ENCODE measurements at places on chromosomes 13 and 19.

DNA sequence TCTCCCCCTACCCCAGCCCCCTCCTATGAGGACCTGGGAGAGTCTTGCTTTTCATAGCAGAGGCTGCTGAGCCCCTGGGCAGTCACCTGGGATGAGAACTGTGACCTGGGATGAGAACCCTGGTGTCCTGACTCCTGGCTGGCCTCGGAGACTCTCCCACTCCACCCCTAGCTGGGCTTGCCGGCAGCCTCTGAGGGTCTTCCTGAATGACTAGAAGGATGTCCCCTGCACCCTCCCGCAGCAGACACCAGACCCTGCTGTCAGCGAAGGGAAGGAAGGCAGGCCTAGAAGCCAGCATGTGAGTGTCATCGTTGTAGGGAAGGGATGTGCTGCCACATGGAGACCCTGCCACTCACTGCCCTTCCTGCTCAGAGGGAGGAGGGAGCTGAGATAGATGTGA lies 203.4 kb upstream of the ZNF536 start:
- DNase-seq = no peak

DNA sequence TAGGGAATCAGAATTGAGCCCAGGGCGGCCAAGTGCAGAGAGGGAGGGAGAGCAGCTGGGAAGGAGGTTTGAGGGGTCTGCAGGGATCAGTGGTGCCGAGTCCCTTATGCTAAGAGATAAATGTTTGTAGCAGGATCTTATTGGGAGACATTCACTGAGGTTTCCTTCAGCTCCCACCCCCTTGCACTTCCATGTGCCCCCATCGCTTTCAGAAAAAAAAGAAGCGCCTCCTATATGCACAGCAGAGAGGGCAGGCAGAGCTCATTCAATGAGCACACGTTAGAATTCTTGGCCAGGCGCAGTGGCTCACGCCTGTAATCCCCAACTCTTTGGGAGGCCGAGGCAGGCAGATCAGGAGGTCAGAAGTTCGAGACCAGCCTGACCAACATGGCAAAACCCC lies 28.0 kb downstream of the CYP4F2 start:
- DNase-seq = no peak

DNA sequence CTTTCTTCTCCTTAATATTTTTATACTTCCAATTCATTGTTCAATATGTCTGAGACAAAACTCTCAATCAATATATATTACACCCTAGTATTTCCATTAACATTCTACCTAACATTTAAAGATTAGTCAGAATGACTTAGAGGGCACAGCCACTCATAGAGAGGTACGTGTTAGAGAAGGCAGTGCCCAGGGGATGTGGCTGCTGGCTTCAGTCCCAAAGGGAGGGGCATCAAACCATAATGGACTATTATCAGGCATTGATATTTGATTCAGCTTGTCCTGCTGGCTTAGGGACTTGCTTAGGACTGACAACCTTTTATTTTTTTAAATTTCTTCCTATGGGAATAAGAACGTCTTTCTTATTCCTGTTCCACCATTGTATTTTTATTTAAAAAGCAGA lies 1392.0 kb upstream of the ATXN8OS start:
- DNase-seq = no peak

GRCh38 chr19:16167055-16167454 lies 6.3 kb downstream of the CIB3 start:
- DNase-seq = no peak

DNA sequence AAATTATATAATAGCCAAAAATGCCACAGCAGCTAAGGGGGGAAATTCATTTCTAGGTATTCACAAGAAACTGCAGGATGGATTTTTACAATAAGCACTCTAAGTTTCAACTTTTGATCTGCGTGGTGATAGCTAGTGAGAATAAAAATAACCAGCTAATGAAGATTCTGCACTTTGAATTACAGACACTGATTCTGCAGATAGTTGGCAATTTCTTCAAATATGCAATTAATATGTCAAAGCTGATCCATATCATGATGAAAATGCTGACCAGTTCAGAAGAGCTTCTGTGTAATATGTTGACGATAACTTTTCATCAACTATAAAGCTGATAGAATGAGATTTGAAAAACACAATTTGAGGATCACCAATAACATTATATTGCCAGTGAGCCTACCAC lies 1272.9 kb downstream of the EFNB2 start:
- no peak for DNase-seq

DNA sequence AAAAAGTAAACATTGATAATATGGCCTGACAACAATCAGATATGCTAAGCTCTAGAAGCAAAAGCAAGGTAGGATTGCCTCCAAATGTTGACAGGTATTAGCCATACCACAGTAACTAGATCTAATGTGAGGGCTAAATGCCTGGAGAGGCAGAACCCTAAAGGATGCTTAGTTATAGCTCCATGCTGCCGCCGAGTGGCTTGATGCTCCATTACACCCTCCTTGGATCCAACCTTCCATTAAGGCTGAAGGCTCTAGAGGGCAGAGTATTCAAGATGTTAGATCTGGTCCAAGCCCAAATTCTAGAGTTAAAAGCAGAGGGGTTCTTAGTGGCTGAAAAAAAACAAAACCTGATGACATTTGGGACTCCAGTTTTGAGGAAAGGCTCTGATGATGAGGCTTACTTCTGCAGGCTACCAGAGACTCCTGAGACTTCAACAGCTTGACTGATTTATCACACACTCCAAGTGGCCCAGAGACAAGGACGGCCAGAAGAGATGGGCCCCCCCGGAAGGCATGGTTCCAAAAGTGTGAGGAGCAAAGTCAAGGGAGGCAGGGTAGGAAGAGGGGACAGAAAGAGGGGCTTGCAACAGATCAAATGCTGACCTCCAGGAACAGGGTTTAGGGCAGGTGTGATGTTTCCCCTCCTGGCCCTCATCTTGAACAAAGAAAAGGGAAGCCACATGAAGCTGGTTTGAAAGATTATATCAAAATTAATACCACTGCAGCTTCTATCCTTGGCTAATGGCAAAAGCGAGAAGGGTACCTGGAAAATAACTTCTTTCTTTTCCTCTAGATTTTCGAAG lies 21.9 kb upstream of the CPB2 start:
- DNase-seq = peak; percentile 90

GRCh38 chr13:110218581-110219201 lies 88.3 kb downstream of the COL4A1 start:
- no peak for DNase-seq

DNA sequence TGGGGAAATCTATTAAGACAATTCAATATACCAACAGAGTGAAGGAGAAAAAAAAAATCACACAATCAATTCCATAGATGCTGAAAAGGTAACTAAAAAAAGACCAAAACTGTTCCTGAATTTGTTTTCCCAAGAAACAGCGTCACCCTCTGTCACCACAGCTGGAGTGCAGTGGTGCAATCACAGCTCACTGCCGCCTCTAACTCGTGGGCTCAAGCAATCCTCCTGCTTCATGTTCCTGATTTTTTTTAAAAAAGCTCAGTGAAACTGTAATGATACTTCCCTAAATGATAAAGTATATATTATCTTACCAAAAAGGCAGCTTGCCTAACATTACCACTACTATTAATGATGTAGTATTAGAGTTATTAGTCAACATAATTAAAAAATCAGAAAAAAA lies 19.6 kb upstream of the ZFP14 start:
- no peak for DNase-seq

GRCh38 chr19:49229416-49229815 lies 71.8 kb downstream of the TRPM4 start:
- DNase-seq = no peak

DNA sequence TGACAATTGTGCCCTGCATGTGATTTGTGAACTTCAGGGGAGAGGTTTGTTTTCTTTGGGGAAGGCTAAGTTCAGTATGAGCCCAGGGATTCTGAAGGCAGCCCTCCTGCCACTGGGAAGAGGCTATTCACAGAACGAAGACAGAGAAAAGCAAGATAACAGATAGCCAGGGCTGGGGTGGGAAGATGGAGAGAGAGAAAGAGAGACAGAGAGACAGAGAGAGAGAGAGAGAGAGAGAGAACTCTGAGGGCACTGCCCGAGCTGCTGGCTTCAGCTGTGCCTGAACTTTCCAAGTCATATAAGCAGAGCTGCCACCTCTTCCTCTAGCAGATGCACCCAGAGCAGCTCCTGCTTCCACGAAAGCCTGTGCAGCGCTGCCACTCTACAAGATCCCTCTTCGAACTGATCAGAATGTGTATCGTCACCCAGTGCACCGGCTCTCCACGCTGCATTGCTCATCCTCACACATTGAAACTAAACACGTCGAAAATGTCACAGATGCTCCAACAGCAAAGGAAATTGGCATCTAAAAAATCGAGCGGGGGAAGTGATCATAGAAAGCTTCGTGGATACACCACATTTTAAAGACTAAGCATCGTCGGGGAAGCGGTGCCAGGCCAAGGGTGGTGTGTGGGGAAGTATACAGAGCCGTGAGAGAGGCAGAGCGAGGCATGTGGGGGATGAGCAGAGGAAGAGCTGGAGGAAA lies 81.8 kb upstream of the SIAH3 start:
- no peak for DNase-seq

DNA sequence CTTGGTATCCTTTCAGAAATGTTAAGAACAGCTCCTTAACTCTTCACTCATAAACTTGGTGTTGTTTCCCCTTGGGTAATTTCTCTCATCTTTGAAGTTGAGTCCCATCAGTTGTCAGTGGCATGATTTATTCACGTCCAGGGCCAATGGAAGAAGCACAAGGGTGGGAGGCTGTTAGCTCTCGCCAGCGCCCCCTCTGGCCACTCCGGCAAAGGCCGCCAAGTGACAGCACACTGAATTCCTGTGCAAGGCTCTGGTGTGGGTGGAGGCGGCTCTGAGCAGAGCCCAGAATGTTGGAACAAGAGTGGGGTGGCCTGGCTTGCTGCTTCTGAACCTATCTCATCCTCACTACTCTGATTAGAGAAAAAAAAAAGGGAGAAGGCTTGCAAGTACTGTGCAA lies 13.1 kb upstream of the MEDAG start:
- peak; percentile 78 for DNase-seq

- no peak for DNase-seq
These were observed 30.1 kb downstream of the RDH8 start for GRCh38 chr19:10043286-10043927.

GRCh38 chr13:114263578-114263977 lies 17.8 kb upstream of the UPF3A start:
- DNase-seq = no peak

DNA sequence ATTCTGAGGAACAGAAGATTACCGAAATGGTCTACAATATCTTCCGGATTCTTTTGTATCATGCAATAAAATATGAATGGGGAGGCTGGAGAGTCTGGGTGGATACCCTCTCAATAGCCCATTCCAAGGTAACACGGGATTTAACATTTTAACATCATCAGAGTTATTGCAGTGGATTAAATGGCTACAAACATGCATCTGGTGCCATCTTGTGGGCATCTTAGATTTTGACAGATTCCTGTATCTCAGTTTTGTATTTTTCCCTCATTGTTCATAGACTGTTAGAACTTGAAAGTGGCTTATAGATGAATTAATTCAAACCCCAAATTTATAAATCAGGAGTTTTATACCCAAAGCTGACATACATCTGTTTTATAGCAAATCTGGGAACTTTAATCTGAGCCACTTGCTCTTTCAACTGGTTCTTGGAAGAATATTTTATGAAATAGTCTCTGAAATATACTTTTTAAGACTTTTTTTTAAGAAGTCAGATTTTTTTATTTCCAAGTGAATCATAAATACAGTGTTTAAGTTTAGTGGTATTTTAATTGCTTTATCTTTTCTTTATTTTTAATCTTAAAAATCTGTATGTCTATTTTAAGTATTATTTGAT lies 215.2 kb downstream of the NBEA start:
- peak; percentile 82 for DNase-seq

- no peak for DNase-seq
These were observed 11.3 kb downstream of the SOX1 start for GRCh38 chr13:112078216-112078615.

DNA sequence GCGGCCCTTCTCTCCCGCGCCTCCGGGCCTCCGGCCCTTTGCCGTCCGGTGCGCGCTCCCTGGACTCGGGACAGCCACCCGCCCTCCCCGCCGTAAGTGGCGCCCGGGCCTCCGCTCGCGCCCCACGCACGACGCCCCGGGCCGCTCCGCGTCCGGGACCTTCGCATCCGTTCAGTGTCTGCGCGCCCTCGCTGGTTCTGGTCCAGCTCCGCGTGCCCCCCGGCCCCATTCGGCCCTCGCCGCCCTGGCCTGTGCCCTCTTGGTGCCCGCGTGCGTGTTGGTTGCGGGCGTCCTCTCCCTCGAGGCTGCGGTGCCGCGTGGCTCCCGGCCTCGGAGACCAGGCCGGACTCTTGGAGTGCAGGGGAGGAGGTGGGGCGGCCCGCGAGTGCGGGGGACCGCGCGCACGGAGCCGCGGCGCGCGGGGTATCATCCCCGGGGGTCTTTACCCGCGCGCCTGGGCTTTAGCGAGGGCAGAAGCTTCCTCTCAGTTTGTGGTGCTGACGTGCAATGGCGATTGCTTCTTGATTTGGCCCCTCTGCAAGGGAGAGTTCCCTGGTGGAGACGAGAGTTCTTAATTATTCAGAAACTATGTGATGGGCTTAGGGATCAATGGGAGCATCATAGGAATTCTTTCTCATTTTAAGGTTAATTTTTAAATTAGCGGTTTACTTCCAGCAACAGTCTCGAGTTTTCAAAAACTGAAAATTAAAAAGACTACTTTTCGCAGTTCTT lies 757 bp downstream of the WASF3 start:
- no peak for DNase-seq

DNA sequence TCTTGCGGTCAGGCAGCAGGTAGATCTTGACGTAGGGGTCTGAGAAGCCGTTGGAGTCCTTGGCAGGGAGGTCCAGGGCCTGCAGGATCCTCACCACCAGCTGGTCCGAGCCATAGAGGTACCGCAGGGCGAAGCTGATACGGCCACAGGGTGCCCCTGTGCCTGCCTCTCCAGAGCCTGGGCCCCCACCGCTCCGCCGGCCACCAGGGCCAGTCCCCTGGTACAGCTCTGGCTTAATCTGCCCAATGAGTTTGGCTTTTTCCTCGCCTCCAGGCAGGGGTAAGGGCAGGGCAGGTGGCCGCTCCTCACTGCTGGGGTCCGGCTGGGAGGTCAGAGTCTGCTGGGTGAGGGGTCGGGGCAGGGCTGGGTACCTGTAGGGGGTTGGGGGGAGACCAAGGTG lies 9.9 kb downstream of the SYT3 start:
- DNase-seq = no peak

- DNase-seq = no peak
These were observed 8.3 kb upstream of the PNMA8B start for GRCh38 chr19:46503848-46504453.

DNA sequence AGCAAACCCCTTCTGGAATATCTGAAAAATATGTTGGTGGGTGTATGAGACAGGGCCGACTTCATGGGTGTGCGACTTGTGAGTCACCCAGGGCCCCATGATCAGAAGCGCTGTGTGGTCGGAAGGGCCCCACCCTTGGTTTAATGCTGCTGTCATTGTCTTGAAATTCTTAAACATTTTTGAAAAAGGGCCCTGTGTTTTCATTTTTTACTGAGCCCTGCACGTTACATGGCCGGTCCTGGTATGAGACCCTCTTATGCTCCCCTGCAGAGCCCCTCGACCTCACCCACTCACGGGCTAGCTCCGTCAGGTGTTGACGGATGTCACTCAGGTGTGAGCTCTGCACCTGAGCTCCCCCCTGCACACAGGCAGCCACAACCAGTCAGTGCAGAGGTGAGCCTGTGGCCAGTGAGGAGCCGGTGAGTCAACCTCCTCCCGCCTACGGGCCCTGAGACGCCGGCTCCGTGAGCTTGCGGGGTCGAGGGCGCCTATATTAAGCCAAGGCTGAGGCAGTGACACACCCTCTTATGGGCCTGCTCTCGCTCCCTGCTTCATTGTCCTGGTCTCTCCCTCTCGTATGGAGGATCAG lies 27.7 kb downstream of the GADD45B start:
- DNase-seq = peak; percentile 40

- DNase-seq = peak; percentile 31
These were observed 26.2 kb upstream of the WDFY2 start for GRCh38 chr13:51557875-51558612.

- DNase-seq = peak; percentile 80
These were observed 3.8 kb downstream of the APC2 start for GRCh38 chr19:1453525-1454364.
